ENCODE measurements at places on chromosomes 5 and 9. TPM values are rescaled to one million over a fixed set of nuclear protein-coding genes. Genes with fewer than 3 reads are reported as not detected.

- no peaks in the 10 kb centered on the region for H3K27me3 ChIP-seq
- DNase-seq: no peak
- H3K27ac ChIP-seq: no peak overlapping the region
- H3K4me1 ChIP-seq: no peaks in the 10 kb centered on the region
- H3K4me3 ChIP-seq: no peak overlapping the region
Measured at GRCh38 chr5:27906931-27907601, 868.7 kb upstream of the CDH9 start.

DNA sequence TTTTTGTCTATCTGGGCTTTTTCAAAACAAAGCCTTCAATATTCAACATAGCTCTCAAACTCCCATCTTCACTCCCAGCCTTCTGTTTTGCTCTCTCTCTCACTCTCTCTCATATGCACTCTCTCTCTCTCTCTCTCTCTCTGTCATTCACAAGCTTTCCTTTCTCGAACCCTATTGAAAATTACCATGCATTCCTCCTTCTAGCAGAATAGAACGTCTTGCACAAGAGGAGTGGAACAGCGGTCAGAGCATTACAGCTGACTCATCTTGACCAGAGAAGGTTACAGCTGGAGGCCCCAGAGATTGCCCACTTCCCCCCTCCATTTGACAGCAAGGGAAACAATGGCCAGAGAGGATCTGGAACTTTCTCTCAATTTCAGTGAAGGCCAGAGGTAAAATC lies 51.0 kb upstream of the LIFR start:
- H3K4me3 ChIP-seq: no peak overlapping the region
- H3K4me1 ChIP-seq: peaks cover 35% of the 10 kb centered on the region
- no peak overlapping the region for H3K27ac ChIP-seq
- no peaks in the 10 kb centered on the region for H3K36me3 ChIP-seq
- DNase-seq: no peak

DNA sequence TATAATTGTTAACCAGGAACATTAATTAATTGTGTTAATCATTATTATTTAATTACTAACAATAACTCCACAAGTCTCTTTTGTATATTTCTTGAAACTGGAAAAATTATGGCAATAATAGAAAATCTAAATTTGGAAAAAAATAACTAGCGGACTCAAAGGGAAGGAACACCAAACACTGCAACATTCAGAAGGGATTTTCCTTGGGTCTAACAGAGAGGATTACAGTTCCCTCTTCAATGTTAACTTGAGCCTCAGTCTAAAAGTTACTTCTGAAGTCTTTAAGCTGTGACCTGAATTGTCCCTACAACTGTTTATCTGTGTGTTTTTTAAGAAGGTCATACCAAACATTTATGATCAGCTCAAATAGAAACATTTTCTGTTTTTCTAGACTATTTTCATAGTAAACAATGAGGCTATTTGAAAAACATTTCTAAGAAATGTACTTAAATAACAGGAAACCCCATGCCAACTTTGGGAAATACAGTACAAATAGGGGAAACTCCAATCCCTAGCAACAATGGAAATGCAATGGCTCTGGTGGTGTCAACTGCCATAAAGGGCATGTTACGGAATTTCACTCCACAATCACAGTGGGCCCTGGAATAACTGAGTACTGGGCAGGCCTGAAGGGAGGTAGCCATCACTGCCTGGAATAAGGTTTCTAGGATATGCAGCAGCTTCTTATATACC lies 61.2 kb downstream of the MCTP1 start:
- H3K27me3 ChIP-seq: no peaks in the 10 kb centered on the region
- no peaks in the 10 kb centered on the region for H3K36me3 ChIP-seq
- H3K27ac ChIP-seq: no peak overlapping the region
- no peak overlapping the region for H3K4me3 ChIP-seq
- no peak for DNase-seq
- no peaks in the 10 kb centered on the region for H3K4me1 ChIP-seq

- peaks cover 62% of the 10 kb centered on the region for H3K36me3 ChIP-seq
- DNase-seq: no peak
- peaks cover 98% of the 10 kb centered on the region for H3K4me1 ChIP-seq
Measured at GRCh38 chr9:121302786-121303185, 34.8 kb downstream of the GSN start.

DNA sequence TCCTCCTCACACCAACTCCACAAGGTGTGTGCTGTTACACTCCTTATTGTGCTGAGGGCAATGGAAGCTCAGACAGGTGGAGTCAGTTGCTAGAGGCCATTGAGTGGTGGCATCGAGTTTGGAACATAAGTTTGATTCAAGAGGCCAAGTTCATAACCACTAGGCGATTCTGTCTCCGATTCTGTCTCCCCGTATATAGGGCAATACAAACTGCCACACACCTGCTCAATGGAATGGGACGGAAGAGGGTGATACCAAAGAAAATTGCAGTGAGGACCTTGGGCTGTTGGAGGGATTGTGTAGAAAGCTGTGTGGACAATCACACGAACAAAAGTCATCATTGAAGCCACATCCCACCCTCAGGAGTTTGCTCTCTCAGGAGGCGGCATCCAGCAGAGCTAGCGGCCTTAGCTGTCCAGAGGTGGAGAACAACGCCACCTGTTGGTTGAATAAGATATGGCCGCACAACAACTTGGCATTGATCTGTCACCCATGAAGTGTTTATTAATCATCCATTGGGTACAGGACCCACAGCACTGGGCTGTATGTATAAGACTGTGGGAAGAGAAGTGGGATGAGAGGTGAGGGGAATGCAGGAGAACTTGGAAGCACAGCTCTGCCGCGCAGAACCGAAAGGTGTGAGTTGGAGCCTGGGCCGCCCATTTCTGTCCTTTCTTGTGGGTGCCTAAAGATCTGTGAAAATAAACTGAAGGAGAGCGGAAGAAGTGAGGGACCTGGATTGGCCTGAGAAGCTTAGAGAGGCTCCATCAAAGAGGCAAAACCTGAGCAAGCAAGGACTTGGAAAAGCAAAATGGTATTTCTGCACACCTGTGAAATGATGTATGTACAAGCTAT lies 16.1 kb upstream of the NEUROG1 start:
- no peaks in the 10 kb centered on the region for H3K4me1 ChIP-seq
- no peak overlapping the region for H3K4me3 ChIP-seq
- H3K27ac ChIP-seq: no peak overlapping the region
- no peaks in the 10 kb centered on the region for H3K36me3 ChIP-seq

DNA sequence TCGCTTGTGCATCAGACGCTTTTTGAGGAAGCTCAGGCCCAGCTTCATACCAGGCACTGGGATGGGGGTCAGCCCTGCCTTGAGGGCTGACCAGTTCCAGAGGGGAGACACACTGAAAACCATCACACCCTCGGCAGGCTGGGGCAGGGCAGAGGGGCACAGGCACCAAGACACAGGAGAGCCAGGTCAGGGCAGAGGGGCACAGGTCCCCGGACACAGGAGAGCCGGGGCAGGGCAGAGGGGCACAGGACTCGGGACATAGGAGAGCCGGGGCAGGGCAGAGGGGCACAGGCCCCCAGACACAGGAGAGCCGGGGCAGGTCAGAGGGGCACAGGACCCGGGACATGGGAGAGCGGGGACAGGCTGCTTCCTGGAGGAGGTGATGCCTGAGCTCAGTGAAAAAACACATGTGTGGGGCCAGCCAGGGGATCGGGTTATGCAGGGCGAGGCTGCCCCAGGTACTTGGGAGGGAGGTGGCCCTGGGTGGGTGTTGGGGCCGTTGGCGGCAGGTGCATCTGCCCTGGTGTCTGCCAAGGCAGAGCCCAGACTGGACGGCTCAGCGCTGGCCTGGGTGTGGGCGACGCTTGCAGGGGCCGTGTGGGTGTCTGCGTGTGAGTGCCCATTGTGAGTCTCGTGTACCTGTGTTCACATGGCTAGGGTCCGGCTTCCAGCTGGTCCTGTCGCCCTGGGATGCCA lies 15.1 kb upstream of the SLC2A6 start:
- peaks cover 19% of the 10 kb centered on the region for H3K27me3 ChIP-seq
- H3K36me3 ChIP-seq: no peaks in the 10 kb centered on the region
- peaks cover 24% of the 10 kb centered on the region for H3K4me1 ChIP-seq

GRCh38 chr5:153429761-153430380 lies 60.6 kb upstream of the GRIA1 start:
- H3K27ac ChIP-seq: no peak overlapping the region
- no peak overlapping the region for H3K4me3 ChIP-seq
- H3K36me3 ChIP-seq: no peaks in the 10 kb centered on the region
- H3K4me1 ChIP-seq: no peaks in the 10 kb centered on the region

DNA sequence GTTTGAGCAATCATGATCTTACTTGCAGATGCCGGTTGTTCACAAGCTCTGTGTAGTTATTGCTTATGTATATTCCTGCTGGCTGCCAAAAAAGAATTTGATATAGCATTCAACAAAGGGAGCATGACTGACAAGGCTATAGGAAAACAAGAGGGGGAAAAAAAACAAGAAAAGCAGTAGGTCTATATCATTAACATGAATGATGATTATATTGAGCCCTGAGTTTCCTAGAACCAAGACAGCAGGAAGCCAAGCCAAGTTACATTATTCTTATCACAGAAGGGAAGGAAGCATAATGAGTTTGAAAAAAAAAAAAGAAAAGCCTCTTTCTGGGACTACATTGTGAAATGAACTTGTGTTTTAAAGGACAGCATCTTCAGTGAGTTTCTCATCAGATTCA lies 41.0 kb downstream of the TSTD2 start:
- no peak overlapping the region for H3K4me3 ChIP-seq
- peaks cover 33% of the 10 kb centered on the region for H3K36me3 ChIP-seq
- H3K27ac ChIP-seq: peak overlapping the region; percentile 87
- H3K4me1 ChIP-seq: peaks cover 52% of the 10 kb centered on the region
- no peaks in the 10 kb centered on the region for H3K27me3 ChIP-seq

DNA sequence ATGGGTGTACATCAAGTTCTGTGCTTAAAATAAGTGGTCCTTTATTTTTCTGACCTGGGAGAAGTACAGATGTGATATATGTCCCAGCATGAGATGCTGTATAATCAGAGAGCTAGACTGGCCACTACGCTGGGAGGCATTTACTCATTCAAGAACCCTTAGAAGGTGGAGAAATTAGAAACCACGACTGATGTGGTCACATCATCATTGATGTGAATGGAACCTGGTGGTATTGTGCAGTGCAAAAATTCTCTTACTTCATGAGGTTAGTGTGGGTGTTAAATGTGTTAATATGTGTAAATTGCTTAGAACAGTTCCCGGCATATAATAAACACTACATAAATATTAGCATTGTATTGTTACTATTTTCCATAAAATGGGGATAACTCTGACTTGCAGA lies 69.5 kb upstream of the CKMT2 start:
- H3K27ac ChIP-seq: no peak overlapping the region
- H3K27me3 ChIP-seq: no peaks in the 10 kb centered on the region
- no peaks in the 10 kb centered on the region for H3K36me3 ChIP-seq

GRCh38 chr5:125333416-125333815 lies 587.0 kb upstream of the ZNF608 start:
- no peaks in the 10 kb centered on the region for H3K36me3 ChIP-seq
- DNase-seq: no peak
- H3K4me1 ChIP-seq: no peaks in the 10 kb centered on the region
- no peaks in the 10 kb centered on the region for H3K27me3 ChIP-seq
- no peak overlapping the region for H3K4me3 ChIP-seq

- no peak overlapping the region for H3K4me3 ChIP-seq
- H3K27ac ChIP-seq: no peak overlapping the region
- no peak for DNase-seq
- peaks cover 47% of the 10 kb centered on the region for H3K27me3 ChIP-seq
- peaks cover 13% of the 10 kb centered on the region for H3K4me1 ChIP-seq
Measured at GRCh38 chr9:119963798-119964372, 594.6 kb upstream of the BRINP1 start.

DNA sequence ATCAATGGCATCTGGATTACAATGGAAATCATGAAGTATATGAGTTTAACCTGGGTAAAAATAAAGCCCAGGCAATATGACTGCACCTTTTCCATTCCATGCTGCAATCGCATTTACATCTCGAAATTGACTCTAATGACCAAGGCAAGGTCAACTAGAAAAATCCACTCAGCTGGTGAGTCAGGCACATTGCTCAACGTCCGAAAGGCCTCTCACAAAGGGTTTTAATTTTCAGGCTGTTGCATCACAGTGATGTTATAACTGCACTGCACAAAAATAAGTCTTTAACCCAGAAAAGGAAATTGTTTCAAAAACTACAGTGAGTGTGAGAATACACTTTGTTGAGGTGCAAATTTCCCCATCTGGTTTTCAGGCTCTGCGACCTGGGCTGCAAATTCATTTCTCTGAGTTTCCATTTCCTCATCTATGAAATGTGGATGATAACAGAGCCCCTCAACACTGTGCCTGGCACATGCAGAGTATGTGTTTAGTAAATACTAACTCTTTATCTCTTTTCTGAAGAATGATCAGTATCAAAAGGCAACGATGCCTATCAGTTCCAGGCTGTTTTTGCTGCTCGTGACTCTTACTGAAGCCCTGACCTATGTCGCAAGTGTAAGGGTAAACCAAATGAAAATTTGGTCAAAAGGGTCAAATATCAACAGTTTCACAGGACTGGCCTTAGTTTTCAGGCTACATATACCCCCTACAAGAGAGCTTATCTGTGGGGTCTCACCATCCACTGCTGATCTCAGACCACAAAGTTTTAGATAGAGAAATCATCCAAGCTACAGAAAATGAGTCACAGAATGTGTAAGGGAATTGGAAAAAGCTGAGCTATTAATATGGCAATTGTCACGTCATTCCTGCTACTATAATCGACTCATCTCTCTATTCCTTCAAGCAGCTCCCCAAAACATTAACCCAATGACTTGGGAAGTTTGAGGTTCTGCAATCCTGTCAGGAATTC lies 4.1 kb downstream of the NFIL3 start:
- peak overlapping the region; percentile 8 for H3K4me3 ChIP-seq
- H3K27me3 ChIP-seq: no peaks in the 10 kb centered on the region
- peak overlapping the region; percentile 95 for H3K27ac ChIP-seq
- peaks cover 85% of the 10 kb centered on the region for H3K4me1 ChIP-seq
- no peak for DNase-seq

- no peak overlapping the region for H3K4me3 ChIP-seq
- H3K4me1 ChIP-seq: no peaks in the 10 kb centered on the region
- DNase-seq: no peak
- no peak overlapping the region for H3K27ac ChIP-seq
Measured at GRCh38 chr5:71662381-71662780, 56.7 kb upstream of the CARTPT start.

- H3K36me3 ChIP-seq: no peaks in the 10 kb centered on the region
- no peak for DNase-seq
- H3K27me3 ChIP-seq: peaks cover 85% of the 10 kb centered on the region
- H3K27ac ChIP-seq: no peak overlapping the region
Measured at GRCh38 chr5:1439388-1440097, 5.7 kb downstream of the SLC6A3 start.

- H3K27ac ChIP-seq: no peak overlapping the region
- H3K27me3 ChIP-seq: peaks cover 38% of the 10 kb centered on the region
- H3K36me3 ChIP-seq: no peaks in the 10 kb centered on the region
- no peak for DNase-seq
Measured at GRCh38 chr5:169635936-169636335, 1.1 kb upstream of the DOCK2 start.

- H3K27ac ChIP-seq: peak overlapping the region; percentile 43
- peaks cover 14% of the 10 kb centered on the region for H3K4me1 ChIP-seq
- H3K4me3 ChIP-seq: no peak overlapping the region
- H3K27me3 ChIP-seq: peaks cover 17% of the 10 kb centered on the region
- DNase-seq: peak; percentile 83
- no peaks in the 10 kb centered on the region for H3K36me3 ChIP-seq
Measured at GRCh38 chr9:78280982-78281668, 15.8 kb upstream of the PSAT1 start.

CBY3 gene
- not detected for total RNA-seq

PCDHGA4 gene
- total RNA-seq: 7.3 TPM

IFNB1 gene
- not detected for total RNA-seq

BTNL8 gene
- 0.58 TPM for total RNA-seq

RAI14 gene
- total RNA-seq: 6.7 TPM

All from left ventricle myocardium inferior (tissue), 1 donor.